OCI-LY7 (cell line): ENCODE measurements at places on chromosomes 4 and X.
A peak's percentile ranks its signal among the peaks of the same experiment; 100 is the strongest.

DNA sequence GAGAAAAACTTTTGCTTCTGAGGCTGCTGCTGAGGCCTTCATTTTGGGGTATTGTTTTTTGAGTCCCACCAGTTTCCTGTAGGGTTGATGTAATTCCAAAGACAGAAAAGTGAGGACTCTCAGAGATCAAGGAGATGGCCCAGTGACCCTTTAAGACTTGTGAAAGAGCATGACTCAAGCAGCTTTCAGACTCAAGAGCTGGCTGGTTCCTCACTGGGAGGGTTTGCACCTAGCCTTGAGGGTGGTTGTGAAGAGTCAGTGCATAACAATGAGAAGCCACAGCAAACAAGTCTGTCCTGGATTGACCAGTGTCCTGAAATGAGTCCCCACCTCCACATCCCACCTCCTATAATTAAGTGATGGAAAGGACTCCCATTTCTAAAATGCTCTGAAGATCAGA, 89.2 kb downstream of the NHS start:
- no peak for DNase-seq

DNA sequence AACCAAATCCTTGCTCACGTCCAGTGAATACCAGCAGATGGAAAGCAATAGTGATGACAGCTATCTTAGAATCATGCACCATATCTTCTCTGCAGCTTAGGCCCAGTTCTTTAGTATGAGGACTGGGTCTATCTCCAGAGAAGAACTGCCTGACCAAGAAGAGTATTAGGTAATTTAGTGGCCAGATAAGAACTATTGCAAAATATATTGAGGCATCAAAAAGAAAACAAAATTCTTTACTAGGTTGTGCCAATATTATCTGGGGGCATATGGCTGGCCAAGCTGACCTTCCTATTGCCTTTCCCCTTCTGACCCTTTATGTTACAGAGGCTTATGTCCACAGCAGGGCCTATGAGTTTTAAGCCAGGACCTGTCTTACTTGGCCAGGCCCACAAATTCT, 91.2 kb downstream of the RLIM start:
- DNase-seq = no peak

DNA sequence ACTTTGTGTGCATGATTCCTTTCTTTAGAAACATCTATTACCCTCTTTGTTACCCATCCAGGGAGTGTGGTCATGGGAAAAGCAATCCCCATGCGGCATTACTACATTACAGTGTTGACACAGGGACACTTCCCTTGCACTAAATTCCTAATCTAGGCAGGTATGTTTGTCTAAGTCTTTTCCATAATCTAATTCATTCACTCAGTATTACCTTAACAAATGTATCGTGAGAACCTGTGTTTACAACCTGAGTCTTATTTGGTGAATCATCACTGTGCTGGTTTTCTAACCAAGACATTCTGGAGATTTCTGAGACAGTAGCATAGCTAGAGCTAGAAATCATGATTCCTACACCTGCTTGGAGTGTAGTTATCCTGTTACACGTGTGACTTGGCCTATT, 326.8 kb downstream of the BMPR1B start:
- DNase-seq = no peak

- no peak for DNase-seq
Observed at GRCh38 chrX:146433771-146434170, 375.8 kb upstream of the CXorf51B start.

- DNase-seq = no peak
Observed at GRCh38 chr4:48910511-48910910, 3.9 kb upstream of the OCIAD2 start.

DNA sequence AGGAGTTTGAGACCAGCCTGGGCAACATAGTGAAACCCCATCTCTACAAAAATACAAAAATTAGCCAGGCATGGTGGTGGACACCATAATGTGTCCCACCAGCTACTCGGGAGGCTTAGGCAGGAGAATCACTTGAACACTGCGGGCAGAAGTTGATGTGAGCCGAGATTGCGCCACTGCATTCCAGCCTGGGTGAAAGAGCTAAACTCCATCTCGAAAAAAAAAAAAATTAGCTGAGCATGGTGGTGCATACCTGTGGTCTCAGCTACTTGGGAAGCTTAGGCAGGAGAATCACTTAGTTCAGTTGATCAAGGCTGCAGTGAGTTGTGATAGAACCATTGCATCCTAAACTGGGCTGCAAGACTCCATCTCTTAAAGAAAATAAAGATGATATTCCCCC, 91.2 kb downstream of the PLS3 start:
- DNase-seq = no peak

- no peak for DNase-seq
Observed at GRCh38 chr4:11189756-11190155, 238.9 kb downstream of the HS3ST1 start.

GRCh38 chrX:13791145-13791544, 25.7 kb downstream of the GPM6B start:
- DNase-seq = no peak

GRCh38 chr4:168535689-168536088, 38.8 kb downstream of the PALLD start:
- no peak for DNase-seq

- no peak for DNase-seq
Observed at GRCh38 chr4:75555294-75556164, at the start of gene ODAPH. Gene ODAPH, plus strand, starts transcription at chr4:75556066. Its CDS starts 17 bp downstream, at chr4:75556083.

DNA sequence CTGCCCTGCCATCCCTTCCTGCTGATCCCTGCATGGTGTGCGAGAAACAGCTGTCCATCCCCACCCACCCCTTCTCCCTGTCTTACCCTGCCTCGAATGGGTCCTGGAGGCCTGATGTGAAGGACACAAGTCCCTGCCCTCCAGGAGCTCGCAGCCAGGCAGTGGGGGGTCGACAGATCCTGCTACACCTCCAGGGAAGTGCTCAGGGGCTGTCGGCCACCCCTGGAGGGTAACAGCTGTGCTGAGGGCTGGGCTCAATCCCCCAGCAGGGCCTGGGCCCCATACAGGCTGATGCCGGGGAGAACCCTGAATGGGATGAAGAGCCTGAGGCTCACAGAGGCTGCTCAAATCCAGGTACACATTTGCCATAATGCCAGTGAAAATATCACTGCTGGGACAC, 17.6 kb downstream of the HMX1 start:
- DNase-seq = no peak

- peak; percentile 71 for DNase-seq
Observed at GRCh38 chr4:71004281-71004851, 10.9 kb downstream of the DCK start.

DNA sequence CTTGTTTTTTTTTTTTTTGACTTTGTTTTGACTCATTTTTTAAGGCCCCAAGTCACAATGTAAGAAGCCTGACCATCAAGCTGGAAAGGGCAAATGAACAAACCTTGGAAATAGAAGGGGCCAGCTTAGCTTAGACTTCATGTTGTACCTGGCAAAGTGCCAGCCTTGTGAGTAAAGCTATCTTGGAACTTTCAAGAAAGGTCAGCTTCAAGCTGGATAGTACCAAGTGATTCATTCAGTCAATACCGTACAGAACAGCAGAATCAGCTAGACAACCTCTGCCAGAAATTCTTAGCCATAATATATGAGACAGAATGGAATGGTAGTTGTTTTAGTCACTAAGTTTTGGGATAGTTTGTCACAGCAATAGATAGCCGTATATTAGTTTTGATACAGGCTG, 1492.2 kb upstream of the TENM3 start:
- DNase-seq = no peak

GRCh38 chrX:17299206-17299605, 75.8 kb upstream of the NHS start:
- no peak for DNase-seq

DNA sequence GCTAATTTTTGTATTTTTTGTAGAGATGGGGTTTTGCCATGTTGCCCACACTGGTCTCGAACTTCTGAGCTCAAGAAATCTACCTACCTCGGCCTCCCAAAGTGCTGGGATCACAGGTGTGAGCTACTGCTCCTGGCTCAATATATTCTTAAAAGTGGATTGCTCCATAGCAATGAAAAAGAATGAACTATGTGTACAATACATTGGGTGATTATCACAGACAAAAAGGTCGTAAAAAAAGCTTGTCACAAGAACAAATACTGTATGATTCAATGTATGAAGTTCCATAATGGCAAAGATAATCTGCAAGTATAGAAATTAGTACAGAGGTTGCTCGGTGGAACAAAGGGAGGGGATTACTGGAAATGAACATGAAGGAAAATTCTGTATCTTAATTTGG, 70.7 kb downstream of the REPS2 start:
- no peak for DNase-seq

DNA sequence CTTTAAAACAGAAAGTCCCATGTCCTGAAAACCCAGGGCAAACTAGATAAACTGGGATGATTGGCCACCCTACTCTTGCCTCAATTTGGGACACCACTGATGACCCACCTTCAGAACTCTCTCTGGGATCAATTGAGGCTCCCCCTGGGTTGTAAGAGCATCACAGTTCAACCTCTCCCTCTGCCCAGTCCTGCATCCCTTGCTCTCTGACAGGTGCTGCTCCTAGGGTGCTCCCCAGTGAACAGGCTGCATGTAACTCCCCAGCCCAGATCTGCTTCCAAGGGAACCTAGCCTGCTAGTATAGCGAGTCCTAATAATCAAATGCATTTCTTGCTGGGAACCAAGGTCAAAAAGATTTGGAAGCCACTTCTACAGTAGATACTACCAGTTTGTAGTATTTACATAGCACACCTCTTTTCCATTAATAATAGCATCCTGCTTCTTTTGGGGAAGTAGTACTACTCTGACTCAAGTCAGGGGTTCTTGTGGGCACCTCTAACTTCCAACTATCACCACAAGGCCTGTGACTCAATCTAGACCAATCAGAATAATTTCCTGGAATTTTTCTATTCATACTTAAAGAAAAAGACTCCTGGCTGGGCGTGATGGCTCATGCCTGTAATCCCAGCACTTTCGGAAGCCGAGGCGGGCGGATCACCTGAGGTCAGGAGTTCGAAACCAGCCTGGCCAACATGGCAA, 42.1 kb upstream of the SPINK2 start:
- no peak for DNase-seq

DNA sequence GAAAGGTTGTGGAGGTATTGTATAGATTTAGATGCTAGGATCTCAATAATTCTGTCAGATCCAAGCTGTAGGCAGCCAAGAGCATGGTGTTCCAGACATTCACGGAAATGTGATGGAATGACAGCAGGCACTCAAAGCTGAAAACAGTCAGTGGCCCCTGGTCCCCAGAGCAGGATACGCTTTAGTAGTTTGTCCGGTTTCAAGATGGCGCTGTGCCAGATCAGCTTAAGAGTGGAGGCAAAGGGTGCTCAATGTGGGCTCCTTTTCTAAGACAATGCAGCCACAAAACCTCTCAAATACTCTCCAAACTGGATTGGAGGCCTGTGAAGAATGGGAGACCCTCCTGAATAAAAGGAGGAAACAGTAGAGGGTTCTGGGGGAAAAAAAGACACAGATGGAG, 291.2 kb upstream of the HS3ST1 start:
- DNase-seq = no peak

GRCh38 chrX:83535417-83536196, 27.5 kb downstream of the POU3F4 start:
- DNase-seq = no peak

DNA sequence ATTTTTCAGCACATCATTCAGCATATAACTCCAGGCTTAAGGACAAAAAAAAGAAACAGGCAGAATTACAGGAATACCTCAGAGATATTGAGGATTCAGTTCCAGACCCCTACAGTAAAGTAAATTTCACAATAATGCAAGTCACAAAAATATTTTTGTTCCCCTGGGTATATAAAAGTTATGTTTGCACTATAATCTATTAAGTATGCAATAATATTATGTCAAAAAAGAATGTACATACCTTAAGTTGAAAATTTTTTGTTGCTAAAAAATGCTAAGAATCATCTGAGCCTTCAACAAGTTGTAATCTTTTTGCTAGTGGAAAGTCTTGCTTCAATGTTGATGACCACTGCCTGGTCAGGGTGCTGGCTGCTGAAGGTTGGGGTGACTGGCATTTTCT, 2532.5 kb downstream of the ARAP2 start:
- DNase-seq = no peak

- DNase-seq = no peak
Observed at GRCh38 chr4:184728858-184729257, 5.0 kb downstream of the CENPU start.

DNA sequence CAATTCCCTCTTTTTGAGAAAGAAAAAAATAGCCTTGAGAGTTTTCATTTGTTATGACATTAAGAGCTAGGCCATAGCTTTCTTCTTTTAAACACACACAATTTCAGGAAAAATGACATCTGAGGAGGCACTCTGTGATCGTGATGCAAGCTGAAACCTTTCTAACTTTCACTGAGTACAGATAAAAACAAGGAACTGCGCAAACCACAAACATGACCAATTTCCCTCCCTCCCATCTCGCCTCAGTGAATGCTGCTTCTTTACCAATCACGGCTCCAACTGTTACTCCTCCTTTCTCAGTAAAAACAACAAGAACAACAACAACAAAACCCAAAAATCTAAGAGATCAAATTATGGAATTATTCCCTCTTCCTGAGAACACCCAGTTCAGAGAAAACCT, 626.8 kb downstream of the TLL1 start:
- DNase-seq = no peak

DNA sequence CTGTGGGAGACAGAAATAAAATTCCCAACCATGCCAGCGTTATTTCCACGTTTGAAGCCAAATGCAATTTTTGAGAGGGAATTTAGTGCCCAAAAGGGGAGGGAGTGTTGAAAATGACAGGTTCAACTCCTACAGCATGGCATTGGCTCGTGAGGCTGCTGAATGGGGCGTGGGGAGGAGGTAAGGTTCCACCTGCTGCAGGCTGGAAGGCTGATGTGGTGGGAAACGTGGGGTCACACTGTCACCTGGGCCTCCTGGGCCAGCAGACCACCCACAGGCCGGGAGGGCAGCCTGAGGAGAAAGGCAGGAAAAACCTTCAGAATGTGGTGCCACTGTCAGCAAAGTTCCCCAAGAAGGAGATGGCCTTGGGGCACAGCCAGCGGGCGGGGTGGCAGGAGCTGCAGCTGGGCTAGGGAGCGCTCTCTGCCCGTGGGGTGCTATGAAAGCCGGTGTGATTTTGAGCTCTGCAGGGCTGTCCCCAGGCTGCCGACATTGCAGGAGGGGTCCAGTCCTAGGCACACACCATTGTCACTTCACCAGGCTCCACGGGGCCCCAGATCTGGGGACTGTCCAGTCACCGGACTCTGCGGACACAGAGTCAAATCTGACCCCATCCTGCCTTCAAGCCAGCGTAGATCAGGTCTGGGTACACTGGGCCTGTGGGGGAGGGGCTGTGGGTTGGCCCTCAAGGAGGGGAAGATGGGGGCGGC, 19.6 kb downstream of the MSANTD1 start:
- DNase-seq = no peak

DNA sequence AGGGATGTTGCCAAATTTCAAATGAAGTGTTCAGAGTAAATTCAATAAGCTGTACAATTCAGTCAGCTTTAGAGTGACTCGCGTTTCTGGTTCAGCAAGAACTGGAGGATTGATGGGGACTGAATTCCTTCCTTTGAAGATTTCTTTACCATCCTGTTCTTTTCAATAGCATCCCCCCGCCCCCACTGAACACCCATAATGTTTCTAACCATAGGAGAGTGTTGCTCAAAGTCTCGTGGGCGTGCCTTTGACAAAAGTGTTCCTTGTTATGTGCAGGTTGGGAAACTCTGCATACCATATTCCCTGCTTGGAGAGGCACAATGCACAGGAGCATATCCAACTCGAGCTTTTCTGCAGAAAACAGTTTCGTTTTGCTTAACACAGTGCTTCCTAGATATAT, 323.5 kb upstream of the CASK start:
- DNase-seq = no peak
